Germinal center (tissue), 1 donor: ENCODE measurements at places on chromosomes 12 and 14.

GRCh38 chr12:130953771-130954543 lies at the start of gene ADGRD1:
TSS of gene ADGRD1 (plus strand) at chr12:130953907. CDS start at chr12:130954466, 559 bp downstream.
- DNase-seq, result no peak

GRCh38 chr12:104951759-104952509 lies 6.2 kb downstream of the SLC41A2 start:
- no peak for DNase-seq

DNA sequence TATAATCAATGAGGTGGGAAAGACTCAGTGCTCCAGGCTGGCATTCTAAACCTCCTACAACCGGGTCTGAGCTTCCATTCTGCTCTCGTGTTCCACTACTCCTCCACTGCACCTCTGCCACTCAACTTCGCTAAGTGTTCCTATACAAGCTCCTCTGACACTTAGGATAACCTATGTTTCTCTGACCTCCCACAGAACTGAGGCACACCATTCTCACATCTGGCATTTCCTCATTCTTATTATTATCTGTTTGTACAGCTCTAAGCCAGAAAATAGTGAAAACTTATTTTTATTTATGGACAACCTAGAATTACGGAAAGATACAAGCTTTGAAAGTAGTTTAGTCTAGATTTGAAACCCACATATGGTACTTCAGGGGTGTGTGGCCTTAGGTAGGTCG lies 127.0 kb downstream of the MED13L start:
- no peak for DNase-seq

- no peak for DNase-seq
Measured at GRCh38 chr14:79573486-79573885, 637.8 kb downstream of the DIO2 start.

- no peak for DNase-seq
Measured at GRCh38 chr12:95214466-95214865, 2.8 kb downstream of the FGD6 start.

DNA sequence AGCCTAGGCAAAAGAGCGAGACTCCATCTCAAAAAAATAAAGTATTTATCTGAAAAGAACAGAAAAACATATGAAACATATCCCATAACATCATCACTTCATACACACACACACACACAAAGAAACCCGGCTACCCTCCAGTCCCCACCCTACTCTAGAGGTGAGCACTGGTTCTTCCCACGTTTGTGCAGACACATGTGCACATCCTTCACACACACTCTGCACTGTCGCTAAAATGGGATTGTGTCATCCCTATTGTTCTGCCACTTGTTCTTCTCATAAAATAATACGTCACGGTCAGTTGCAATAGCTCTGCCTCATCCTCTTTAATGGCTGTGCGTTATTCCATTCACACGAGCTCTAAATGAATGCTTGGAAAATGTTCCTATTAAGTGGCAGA lies 85.9 kb upstream of the ANO2 start:
- no peak for DNase-seq

DNA sequence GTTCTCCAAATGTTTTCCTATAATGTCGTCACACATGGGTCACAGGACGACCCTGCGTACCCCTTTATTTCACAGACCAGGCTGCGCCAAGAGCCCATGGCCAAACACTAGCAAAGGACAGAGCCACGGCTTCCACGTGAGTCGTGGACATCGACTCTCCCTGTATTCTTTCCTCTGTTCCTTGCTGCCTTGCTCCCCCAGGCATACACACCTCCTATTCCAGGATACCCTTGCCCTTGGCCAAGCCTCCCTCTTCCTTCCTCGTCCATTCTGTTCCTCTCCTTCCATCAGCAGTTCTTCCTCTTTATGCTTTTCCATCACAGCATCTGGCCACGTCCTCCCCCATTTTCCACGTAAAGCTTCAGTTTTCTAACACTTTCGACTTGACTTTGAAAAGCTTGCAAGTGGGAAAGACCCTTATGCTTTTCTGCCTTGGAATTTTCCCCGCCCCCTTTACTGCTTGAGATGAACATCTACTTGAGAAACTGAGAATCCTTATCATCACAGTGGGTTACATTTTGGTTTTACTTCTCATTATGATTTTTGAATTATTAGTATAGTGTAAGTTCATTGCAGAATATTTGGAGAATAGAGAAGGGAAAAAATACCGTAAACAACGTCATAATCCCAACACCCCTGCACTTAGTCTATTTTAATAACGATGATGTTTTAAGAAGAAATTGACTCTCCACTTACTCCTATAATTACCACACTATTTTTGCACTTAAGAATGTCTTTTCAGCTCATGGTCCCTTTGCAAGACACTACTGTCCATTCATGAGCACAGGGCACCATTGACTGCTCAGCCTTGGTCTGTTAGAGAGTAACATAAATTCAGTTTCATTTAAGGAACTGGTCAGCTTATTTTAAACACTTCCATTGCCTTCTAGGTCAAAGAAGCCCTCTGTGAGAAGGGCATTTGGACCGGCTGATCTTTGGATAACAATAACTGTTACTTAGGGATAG lies 15.8 kb upstream of the NINJ2 start:
- no peak for DNase-seq

DNA sequence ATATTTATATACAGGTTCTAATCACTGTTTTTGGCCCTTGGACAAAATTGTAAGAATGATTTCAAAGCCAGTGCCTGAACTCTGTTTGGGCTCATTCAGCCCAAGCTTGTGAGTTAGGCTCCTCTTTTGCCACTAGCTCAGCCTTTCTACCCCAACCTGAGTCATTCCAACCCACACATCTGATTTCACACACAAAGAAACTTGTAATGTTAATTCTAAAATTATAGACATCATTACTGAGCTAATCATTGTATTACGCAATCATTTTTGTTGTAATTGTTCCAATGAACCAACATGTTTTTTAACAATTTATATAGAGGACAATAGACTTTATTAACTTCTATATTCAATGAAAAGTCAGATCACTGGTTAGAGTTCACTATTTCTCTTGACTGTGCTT lies 441.1 kb downstream of the ETNK1 start:
- no peak for DNase-seq

DNA sequence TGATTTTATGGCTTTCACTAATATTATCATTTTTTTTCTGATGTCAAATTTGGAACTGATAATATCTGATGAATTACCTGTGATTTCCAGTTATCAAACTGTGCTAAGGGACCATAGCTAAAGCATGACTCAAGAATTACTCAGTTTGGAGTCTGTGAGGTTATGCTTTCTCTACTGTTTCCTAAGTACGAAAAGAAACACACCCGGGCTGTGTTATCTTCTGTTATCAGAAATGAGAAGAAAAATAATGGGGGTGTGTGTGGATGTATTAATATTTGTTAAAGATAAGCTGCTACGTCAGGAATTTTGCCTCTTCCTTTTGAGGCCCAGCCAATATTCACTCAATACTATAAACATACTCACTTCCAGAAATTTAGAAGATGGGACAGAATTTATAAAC lies 1401.9 kb upstream of the FLRT2 start:
- DNase-seq, result no peak

DNA sequence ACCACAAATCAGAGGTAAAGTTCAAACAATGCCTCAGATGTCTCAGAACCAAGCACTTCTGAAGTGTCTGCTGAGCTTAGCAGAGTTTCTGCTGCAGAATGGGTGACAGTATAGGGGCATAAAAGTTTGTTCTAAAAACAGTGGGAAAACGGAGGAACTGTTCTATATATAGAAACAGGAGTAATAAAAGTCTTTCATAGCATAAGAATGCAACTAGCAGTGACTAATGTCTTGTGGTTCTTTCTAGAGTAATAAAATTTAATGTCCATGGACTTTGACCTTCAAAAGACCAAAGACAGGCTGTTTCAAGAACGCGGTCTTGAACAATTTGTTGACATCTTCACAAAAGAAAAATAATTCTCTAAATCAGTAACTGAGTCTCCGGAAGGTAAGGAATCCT lies 107.5 kb upstream of the FAR2 start:
- no peak for DNase-seq

- DNase-seq, result no peak
Measured at GRCh38 chr12:23880988-23881387, 68.5 kb downstream of the SOX5 start.

GRCh38 chr12:46553911-46554310 lies 181.3 kb upstream of the SLC38A2 start:
- DNase-seq, result no peak
